HAP-1 (cell line): ENCODE measurements at places on chromosomes 12 and 14.

- no peak for DNase-seq
These were observed 391.1 kb downstream of the LRIG3 start for GRCh38 chr12:58529114-58529665.

GRCh38 chr12:105644770-105645169, 314.3 kb downstream of the C12orf75 start:
- no peak for DNase-seq

GRCh38 chr14:89641495-89642175, 224.6 kb upstream of the FOXN3 start:
- DNase-seq, result no peak

- no peak for DNase-seq
These were observed 132.6 kb downstream of the DAD1 start for GRCh38 chr14:22456421-22456820.

- DNase-seq, result no peak
These were observed 538.9 kb upstream of the FLRT2 start for GRCh38 chr14:84991021-84991420.

DNA sequence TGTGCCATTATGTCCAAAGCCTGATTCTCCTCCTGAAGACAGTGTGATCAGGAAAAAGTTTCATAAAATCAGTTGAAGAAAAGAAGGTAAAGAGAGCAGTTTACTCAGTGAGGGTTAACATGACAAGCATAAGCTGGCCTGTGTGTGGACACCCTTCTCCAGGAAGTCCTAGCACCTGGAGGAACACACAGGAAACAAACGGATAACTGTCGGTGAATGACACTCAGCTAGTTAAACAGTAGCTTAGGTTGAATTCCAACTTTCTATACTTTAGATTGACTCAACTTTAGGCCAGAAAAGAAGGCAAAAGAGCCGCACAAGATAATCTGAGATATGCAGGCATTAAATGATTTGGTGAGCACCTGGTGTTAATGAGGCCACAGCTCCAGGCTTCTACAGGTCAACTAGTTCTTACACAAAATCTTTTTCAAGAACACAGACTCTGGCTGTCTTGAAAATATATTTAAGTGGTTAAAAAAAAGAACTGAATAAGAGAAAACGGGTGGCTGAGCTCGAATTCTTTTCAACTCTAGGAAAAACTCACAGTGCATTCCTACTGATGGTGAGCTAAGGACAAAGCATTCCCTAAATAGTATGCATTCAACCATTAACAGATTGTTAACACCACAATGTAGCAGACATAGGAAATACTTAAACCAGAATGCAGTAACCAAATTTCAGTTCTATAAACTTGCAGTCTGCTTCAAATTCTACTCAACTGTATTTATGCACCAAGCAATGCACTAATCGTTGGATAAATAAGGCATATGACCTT, 56.9 kb upstream of the TSPAN8 start:
- no peak for DNase-seq

DNA sequence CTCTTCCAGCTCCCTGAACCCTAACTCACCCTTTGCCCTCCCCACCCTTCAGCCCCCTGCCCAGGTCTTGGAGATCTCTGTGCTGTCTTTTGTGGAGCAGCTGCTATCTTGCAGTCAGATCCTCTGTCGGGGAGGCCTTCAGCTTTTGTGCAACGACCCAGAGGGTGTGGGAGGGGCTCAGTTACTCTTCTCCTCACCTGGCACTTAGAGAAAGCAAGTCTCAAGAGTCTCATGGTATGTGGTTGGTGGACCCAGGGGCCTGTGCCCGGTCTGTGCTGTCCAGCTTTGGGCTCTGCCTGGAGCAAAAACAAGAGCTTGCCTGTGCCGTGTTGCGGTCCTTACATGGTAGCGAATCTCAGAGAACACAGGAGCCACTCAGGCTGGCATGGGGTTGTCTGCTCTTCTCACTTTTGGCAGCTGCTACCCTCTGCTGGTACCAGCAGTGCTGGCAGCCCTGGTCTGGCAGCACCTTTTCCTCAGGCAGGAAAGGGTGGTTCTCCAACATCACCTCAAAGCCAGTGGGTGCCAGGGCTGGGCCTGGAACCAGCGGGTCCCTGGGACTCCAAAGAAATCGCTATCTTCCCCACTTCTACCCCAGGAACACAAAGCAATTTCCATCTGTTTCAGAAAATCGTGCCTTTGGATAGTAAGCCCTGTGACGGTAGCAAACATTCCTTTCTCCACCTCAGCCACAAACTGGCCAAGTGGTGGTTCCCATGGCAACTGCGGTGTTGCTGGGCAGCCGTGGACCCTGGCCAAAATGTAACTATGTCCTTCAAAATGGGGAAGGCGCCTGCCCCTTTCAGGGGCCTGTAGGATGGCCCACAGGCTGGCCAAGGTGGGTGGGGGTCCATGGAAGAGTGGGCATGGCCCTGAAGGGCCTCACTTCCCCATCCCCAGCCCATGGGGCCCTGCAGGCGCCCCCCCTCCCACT, 90.0 kb downstream of the RIN3 start:
- DNase-seq, result no peak

DNA sequence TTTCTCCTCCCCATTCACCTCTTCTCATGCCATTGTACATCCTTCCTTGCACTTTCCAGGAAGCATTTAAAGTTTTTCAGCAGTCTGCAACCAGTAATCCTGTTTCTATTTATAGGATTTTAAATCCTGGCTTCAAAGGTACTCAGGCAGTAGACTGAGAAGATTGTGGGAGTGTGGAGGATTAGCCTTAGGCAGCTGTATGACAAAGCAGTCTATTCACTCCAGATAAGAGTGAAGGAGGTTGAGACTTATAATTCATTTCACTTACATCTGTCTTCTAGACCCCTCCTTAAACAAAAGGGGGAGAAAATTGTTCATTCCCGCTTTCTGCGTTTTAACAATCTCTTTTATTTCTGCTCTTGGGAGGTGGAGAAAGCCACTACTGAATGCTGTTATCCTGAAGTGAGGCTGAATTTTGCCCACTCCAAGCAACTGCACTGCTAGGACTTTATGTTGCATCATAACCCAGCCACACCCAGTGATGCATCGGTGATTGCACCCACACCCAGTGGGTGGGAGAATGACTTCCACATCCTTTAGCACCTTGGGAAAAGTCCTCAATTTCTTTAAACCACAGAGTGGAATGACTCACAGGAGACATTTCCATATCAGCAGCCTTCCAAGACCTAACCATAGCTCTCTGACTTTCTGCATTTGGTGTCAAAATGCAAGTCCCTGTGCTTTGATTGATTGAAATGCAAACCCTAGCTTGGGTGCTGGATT, 382.5 kb upstream of the ATP2B1 start:
- peak; percentile 96 for DNase-seq

DNA sequence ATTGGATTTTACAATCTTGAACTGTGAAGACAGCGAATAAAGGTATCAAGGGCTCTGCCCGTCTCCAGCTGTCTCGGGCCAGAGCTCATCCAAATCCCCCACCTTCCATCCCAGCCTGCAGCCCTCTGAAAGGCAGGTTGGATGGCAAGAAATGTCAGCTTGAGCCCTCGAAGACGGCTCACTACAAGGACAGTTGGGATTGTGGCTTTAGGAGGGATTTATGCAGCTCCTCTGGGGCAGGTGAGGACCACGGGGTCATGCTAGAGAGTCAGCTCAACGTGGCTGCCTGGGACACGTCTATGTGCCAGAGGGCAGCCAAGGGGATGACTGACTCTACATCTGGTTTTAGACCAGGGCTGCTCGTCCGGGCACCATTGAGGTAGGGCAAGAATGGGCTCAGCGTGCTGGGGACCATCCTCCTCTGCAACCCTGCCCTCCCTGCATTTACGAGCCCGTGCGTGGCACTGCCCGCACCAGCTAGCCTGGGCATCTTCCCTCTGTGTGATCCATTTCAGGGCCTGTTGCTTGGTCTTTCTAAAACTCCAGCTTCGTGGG, 16.2 kb downstream of the MVK start:
- no peak for DNase-seq

DNA sequence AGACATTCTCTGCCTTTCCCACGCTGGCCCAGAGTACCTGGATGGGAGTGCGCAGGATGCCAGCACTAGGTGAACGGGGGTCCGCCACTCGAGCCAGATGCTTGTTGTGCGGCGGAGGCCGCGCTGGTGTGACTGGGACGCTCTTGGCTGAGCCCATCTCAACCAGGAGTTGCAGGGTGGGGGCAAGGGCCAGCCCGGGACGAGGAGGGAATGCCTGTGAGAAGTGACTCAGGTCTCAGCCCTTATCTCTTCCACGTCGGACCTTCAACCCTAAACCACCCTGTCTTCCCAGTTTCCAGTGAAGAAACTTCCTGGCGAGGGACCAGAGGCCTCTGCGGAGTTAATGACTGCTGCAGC, 312 bp downstream of the CDCA3 start:
- DNase-seq, result no peak

DNA sequence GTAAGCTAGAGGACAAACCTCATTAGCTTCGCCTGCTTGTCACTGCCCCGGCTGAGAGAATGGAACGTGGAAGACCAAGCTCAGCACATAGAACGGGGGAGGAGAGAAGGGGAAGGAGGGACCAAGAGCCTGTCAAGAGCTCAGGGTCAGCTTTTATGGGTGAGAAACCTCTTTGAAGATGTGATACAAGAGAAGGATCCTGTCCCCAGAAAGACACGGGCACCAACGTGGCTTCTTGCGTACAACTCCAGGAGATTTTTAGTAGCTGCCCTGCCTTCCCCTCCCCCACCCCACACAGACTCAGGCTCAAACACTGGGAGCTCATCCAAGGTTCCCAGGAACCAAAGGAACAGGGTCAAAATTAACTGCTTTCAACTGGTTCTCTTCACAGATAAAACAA, 34.7 kb downstream of the APPL2 start:
- no peak for DNase-seq

DNA sequence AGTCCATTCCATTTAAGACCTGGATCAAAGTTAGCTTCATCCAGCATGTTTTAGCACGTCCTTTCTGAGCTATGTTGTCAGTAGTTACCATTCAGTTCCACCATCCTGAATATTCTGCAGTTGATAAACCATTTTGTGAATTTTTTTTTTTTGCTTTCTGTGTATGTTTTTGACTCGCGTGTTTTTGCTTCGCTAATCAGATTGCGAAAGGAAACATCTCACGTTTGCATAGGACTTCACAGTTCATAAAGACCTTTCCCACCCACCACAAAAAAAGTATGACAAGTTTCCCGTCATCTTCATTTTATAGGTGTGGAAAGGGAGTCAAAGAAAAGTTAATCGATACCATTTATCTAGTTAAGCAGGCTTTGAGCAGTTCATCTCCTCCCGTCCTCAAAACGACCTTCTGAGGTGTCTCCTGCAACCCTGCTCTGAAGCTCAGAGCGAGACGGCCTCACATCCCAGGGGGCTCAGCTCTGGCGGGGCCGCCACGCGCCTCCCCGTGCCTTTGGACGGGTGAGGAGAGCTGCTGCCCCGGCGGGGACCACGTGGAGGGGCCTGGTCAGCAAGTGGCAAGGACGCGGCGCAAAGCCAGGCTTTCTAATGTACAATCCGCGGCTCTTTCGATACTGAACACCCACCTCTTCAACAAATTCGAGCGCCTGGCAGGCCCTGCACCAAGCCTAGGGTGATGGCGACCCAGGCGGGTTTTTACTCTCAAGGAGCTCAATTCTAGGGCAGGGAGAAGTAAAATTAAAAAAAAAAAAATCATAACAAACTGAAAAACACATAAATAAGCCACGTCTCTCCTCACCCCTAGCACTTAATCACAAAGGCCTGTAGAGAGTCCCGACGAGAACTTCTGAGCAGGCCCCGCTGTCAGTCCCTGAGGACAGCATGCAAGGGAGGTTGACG, 988 bp upstream of the TMEM263 start:
- peak; percentile 9 for DNase-seq

DNA sequence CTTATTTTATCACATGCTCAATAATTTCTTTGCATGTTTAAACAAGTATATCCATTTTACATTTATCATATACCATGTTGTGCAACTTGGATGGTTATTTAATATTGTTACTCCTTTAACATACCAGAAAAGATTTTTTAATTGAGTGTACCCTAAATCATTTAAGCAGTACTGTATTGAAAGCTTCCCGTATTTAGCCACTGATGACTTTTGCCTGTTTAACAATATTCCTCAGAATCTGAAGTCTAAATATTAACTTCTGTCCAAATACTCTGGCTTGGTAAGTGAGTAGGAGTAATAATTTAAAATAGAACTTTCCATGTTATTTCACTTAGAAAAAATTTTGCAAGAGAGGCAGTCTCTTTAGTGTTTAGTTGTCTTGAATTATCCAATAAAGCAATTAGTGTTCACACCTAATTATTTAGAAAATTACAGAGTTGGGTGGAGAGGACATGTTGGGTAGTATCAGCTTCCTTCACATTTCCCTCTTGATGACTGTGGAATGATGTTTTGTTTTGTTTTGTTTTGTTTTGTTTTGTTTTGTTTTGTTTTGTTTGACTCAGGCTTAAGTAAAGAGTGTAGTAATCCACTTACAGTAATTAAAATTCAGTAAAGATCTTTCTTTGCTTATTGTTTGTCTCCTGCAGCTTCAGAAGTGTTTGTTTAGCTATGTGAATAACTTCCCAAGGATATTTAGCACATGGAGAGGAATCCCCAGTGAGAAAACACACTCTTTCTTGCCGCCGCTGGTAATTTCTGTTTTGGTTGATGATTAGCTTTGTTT, 59.5 kb downstream of the DAAM1 start:
- DNase-seq, result no peak

GRCh38 chr14:49586673-49587460, 687 bp upstream of the RPS29 start:
- DNase-seq, result peak; percentile 73

GRCh38 chr12:8644345-8645248, 18.0 kb downstream of the MFAP5 start:
- no peak for DNase-seq

DNA sequence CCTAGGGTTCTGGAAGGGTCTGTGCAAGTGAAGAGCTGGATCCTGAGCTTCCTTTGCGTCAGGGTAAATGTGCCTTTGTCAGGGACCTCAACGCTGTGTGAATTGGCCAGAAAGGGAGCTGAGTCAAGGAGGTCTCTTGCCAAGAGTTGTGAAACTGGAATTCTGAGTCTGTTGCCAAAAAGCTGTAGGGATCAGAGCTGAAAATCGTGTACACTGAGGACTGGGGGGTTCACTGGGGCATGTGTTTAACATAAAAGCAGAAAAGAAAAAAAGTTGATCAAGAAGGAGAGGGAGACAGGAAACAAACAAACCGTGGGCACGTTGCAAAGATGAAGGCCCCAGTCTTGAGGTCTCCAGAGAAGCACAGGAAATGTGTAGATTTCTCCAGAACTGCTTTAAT, 1081.5 kb downstream of the VRK1 start:
- no peak for DNase-seq

DNA sequence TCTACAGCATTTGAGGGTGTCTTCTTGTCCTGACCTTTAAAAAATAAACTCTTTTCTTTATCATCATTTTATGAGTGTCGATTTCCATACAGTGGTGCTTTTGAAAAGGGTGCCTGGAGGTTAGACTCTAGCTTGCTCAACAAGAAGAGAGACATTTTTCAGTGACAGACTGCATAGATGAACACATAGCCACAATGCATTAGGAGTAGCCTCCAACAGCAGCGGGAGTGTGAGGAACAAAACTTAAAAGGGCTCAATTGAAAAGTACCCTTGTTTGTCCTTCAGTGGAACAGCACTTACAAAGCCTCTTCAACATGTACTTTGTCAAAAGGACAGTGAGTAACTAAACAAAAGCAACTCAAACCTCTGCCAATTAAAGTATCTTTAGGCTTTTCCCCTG, 119.3 kb downstream of the SOX5 start:
- DNase-seq, result peak; percentile 73
